ENCODE measurements at places on chromosomes 2 and 18.

DNA sequence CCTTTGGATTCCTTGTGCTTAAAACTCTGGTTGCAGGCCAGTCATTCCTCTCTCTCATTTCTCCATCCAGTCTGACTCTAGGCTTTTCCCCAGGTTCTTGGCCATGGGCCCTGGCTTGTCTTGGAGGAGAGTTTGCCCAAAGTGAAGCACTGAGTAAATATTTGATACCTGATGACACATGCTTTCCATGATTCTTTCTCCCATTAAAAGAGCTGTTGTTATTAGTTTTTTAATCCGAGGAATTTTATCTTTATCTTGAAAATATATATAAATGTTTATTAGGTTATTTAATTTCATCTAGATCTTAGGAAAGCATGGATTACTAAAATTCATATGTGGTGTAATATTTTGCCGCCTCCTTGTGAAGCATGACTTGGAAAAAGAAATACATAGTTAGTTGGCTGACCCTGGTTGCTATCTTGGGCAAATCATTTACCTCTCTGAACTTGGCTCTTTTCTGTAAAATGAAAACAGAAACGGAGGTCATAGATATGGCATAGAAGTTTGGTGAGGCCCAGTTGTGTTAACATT, 650.1 kb downstream of the SLC4A3 start:
- no peak for DNase-seq

DNA sequence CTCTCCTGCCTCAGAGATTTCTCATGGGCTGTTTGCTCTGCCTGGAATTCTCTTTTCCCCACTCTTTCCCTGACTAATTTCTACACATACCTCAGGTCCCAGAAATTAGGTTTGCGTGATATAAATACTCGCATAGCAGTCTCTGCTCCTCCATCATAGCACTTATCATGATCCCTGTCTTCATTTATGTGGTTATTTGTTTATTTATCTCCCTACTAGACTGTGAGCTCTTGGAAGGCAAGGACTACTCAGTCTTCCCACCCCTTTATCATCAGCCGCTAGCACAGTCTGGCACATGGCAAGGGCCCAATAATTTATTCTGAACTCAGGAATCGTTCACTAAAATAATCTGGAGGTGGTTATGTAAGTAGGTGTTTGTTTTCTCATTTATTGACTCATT, 79.3 kb downstream of the ADCYAP1 start:
- no peak for DNase-seq

- no peak for DNase-seq
Observed at GRCh38 chr2:241848761-241849615, 9.7 kb downstream of the PDCD1 start.

GRCh38 chr2:12417786-12418185, 298.9 kb upstream of the TRIB2 start:
- DNase-seq, result no peak

- no peak for DNase-seq
Observed at GRCh38 chr18:24627644-24628315, 167.3 kb downstream of the HRH4 start.

DNA sequence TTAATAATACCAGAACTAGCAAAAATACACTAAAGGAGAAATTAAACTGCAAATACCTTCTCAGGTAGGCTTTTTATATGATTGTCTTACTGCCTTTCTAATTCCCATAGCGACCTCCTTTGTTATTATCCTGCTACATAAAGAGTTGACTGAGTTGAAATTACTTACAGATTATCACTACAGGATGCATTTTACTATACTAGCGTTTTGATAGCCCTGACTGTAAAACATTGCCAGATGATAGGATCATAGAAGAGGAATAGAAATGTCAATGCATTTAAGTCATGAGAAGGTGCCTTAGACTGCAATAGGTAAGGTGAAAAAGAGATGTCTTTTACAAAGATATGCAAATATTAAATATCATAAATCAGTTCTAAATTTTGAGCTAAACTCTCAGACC, 639.7 kb downstream of the NRXN1 start:
- DNase-seq, result no peak

- DNase-seq, result no peak
Observed at GRCh38 chr2:57181315-57182038, 865.1 kb upstream of the VRK2 start.

DNA sequence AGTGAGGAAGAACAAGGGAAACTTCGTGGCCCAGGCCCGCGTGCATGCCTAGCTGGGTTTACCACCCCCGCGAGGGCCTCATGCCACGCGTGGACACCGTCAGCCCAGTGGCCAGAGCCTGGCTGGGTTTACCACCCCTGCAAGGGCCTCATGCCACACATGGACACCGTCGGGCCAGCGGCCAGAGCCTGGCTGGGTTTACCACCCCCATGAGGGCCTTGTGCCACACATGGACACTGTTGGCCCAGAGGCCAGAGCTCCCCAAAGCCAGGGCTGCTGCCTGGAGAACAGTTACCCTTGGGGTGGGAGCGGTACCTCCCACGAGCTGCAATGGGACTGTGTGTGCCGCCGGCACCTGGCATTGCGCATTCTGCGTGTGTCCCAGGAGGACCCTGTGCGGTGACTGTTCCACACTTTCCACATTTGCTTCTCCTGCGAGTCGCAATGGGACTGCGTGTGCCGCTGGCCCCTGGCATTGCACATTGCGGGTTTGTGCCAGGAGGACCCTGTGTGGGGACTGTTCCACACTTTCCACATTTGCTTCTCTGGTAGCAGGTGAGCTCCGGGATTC, 105.6 kb upstream of the CTDP1 start:
- DNase-seq, result no peak

GRCh38 chr2:68283419-68283812, 31.1 kb upstream of the PPP3R1 start:
- no peak for DNase-seq

GRCh38 chr2:227228061-227228667, 63.7 kb downstream of the COL4A3 start:
- DNase-seq, result peak; percentile 37

DNA sequence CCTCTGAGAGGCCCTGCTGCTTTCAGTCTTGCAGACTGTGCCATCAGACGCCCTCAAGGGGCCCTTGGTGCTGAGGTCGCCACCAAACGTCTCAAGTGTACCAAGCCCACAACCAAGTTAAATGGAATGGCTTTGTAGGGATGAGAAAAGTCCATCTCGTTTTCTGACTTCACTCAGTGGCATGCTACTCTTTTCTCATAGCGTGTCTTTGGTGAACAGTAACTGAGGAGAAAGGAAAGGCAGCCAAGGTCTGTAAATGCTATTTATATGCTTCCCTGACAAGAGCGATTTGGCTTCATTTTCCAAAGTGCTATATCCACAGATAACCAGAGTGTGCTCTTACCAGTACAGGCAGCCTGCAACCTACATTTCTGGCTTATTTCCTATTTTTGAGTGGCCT, 123.0 kb downstream of the MTX2 start:
- no peak for DNase-seq

DNA sequence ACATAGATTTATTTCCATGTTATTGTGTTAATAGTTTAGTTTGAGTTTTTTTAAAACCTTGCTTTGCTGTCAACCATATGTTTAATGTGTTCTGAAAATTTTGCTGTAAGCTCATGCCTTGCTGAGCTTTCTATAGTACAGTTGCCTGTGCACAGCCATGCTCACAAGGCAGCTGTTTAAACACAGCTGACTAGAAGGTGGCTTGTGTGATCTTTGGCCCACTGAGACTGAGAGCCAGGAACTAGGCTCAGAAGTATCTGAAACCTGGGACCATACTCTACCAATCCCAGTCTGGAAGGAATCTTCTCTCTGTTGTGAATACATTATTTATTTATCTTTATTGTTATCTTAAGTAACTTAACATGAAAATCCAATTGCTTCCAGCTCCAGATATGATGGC, 350.5 kb downstream of the KIAA1328 start:
- no peak for DNase-seq

DNA sequence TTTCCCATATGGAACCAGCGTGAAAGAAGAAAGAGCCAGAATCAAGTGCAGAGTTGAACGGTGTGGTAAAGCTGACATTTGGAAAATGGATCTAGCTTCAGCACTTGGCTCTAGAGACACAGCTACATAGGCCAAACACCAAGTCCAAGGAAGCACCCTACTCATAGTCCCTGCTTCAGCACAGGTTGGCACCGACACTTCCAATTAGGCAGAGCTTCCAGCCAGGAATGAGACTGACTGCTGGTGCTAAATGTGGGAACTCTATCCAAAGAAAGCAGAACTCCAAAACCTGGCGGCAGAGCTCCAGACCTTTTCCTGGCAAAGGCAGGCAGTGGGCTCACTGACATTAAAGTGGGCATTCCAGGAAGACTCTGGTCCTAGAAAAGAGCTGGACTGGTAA, 125.4 kb upstream of the CTNNA2 start:
- no peak for DNase-seq

DNA sequence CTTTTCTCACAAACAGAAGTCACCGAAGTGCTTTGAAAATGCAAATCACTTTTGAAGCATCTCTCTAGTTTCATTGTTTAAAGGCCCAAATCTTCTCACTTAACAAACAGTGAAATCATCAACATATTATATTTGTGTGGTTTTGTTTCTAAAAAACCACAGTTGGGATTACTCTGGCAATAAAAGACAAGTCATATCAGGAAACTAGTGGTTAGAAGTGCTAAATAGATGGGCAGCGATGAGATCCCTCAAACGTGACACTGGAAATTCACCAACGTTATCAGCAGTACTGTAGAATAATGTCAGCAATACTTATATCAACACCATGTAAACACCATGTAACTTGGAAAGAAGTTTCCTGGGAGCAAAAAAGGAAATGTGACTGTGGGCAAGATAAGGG, 893.5 kb downstream of the SUCLG1 start:
- DNase-seq, result no peak

DNA sequence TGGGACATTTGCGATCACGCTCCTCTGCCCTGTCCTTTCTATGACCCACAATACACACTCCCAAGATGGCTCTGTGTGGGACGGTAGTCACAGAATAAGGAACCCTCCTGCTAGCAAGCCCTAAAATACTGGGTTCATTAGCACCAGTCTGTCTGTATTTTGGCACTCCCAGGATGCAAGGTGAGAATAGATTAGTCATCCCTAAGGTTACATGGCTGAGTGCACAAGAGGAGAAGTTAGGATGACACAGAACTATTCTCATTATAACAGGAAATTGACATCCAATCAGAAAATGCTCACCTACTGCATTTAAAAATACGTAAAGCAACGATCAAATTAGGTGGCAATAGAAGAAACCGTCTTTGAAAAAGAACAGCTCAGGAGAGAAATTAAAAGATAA, 590.2 kb downstream of the EPHA4 start:
- no peak for DNase-seq

GRCh38 chr18:24326211-24326610, 71.4 kb downstream of the OSBPL1A start:
- no peak for DNase-seq

- no peak for DNase-seq
Observed at GRCh38 chr18:22284581-22285360, 115.4 kb downstream of the GATA6 start.

- DNase-seq, result no peak
Observed at GRCh38 chr18:50393802-50394201, 19.0 kb downstream of the SKA1 start.

DNA sequence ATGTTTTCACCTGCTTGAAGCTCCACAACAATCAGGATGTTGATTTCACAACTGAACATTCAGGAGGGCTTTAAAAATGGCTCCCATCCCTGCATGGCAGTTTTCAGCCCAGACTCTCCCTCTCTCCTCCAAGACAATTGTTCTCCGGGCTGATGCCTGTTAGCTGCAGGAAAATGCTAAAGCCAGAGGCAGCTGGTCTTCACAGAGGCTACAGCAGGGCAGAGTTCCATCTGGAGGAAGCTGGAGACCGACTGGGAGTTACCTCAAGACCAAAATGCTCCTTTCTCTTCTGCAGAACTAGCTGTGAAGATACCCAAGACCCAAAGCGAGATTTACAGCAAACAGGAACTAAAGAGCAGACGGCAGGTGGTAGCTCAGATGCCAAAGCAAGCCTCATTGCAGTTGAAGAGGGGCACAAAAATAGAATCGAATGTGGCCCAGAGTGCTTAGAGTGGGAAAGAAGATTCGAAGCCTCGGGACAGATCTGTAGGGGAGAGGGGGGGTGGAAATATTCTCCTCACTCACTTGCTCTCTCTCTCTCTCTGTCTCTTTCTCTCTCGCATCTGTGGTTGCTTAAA, 423.6 kb downstream of the ZNF521 start:
- DNase-seq, result no peak

DNA sequence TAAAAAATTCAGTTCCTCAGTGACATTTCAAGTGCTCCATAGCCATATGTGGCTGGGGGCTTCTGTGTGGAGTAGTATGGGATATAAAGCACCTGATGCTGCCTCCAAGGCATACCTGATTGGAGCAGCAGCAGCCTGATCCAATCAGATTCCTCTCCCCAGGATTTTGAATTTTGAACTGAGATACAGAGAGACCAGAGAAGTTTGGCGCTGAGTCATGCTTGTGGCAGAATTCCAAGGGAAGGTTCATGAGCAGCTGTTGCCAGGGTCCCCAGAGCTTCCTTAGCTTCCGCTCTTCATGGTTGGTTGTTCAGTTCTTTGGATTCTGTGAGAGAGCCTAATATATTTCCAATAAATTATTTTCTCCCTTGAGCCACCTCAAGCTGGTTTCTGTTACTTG, 29.0 kb upstream of the CFAP36 start:
- DNase-seq, result no peak

DNA sequence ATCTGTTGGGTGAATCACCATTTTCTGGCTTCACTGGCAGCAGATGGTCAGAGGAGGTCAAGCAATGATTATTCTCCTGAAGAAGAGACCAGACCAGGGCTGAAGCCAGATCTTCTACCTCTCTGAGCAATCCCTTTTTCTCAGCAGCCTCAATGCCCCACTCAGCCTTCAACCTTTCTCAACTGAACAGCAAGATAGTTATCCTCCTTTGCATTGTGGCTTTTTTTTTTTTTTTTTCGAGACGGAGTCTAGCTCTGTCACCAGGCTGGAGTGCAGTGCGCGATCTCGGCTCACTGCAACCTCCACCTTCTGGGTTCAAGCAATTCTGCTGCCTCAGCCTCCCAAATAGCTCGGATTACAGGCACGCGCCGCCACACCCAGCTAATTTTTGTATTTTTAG, 50.5 kb downstream of the ZFP36L2 start:
- no peak for DNase-seq

GRCh38 chr2:66532972-66533868, 98.3 kb downstream of the MEIS1 start:
- no peak for DNase-seq

DNA sequence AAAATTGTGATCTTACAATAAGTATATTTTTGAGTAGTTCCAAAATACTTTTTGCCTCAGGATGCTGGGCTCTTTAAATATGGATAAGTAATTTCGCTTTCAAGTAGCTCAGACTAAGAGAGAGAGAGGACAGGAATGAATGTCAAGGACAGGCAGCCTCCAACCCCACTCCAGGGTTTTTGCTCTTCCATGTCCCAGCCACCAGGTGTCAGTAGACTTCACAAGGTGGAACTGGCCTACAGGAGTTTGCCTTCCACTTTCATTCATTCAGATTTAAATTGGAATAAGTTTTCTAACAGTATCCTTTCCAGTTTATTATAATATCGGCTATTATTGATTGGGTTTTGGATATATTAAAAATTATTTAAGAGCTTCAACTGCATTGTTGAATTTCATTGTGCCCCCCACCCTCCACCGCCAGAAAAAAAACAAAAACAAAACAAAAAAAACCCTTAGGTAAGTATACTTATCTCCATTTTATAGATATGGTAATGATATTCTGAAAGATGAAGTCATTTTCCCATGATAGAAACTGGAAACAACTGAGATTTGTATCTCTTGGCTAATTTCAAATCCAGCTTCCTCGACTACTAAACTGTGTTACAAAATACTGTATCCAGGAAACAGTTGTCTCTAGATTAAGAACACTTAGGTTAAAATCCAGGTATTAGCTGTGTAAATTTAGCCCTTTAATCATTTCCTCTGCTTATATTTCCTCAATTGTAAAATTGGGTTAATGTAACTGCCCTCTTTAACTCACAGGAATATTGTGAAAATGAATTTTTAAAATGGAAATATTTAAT, 793.1 kb downstream of the ERBB4 start:
- peak; percentile 21 for DNase-seq

Measured in right kidney (tissue), 9 donors.